ENCODE measurements at places on chromosomes 11 and 22.

DNA sequence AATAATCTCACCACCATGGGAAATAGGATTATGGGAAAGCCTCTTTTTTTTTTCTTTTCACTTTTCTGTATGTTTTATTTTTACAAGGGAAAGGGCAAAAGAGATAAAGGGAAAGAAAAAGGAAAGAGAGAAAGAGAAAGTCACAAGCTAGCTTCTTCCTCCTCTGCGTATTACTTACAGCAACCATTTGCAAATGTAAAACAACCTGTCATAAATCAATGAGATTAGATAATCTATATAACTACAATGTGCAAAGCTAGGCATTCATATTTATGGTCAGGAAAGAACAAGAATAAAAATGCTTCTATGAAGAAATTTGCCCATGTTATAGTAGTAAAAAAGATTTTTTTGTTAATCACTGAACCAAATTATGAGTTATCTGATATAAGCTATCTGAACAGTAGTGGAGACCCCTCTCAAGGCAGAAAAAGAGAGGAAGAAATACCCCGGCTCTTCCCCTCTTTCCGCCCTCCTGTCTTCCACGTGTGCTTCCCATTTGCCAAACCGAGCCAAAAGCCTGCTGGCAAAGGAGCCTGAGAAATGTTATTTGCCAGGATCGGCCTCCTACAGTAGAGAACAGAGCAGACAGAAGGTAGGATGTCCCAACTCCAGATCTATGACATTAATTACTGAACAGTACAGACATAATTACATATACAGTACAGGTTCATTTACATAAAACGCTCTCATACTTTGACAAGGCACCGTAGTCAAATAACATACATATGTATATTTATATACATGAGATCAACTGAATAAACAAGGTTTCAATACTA is 50.2 kb downstream of the ARHGAP32 start:
- DNase-seq = no peak

GRCh38 chr11:6321356-6321755 is 1.1 kb upstream of the CAVIN3 start:
- no peak for DNase-seq

- DNase-seq = no peak
These were observed 62.8 kb downstream of the INSC start for GRCh38 chr11:15177491-15177890.

- DNase-seq = no peak
These were observed at the start of gene WNT7B for GRCh38 chr22:45977003-45977411. TSS of gene WNT7B (minus strand) at chr22:45977162. CDS start at chr22:45976754, 408 bp downstream.

- DNase-seq = no peak
These were observed 4.9 kb downstream of the MRGPRX1 start for GRCh38 chr11:18934195-18934814.

DNA sequence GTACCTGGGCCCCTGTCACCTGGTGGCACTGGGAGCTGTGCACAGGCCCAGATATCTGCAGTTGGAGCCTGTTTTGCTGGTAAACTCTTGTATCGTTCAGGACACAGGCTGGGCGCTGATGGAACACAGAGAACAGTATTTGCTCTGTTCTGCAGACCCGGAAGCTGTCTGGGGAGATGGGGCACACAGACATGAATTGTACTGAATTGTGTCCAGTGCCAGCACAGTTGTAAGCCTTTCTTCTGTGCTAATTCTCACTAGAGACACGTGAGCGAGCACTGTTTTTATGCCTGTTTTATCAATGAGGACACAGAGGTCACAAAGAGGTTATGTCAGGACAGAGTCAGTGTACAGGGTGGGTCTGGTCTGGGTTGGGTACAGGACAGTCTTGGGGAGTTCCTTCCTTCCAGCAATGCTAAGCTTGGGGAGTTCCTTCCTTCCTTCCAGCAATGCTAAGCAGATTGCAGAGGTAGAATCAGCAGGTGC is 24.4 kb upstream of the ACR start:
- DNase-seq = no peak
